T-helper 22 cell (primary cell): ENCODE measurements at places on chromosomes 1 and 21.

- DNase-seq, result no peak
Measured at GRCh38 chr1:216485042-216485441, 61.8 kb upstream of the USH2A start.

DNA sequence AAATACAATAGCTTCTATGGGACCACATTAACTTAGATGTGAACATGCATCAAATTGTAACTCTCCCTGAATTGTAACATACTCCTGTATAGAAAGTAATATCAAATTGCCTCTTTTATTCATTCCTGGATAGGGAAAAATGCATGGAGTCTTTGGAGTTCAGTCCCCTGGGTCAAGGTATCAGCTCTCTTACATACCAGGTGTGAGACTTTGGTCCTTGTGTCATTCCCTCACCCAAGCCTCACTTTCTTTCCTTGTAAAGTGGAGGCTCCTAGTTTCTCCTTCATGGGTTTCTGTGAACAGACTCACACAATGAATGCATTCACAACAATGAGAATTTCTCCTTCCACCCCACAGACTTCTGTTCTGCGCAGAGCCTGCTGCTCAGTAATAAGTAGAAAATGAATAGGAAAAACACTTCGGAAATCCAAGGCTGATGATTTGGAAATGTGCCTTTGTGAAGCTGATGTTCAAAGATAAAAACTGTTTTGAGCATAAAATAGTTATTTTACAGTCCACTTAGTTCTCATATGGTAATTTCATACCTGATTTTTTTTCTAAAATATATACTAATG lies 185.3 kb downstream of the AK5 start:
- DNase-seq, result no peak

GRCh38 chr1:153364766-153365666 lies 7.4 kb downstream of the S100A9 start:
- no peak for DNase-seq

DNA sequence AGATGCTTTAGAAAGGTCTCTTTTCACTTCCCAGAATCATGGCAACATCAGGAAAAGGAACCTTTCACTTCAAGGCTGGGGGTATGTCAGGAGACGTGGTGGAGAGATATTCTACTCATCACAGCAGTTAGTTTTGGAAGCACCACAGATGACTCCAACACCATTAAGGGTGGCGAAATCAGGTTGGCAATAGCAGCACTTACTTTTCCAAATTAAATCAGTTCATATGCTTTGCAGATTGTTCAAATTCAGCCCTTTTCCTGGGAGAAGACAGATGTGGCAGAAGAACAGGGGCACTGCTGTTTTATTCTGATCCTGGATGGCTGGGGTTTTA lies 79.0 kb downstream of the RUNX1 start:
- DNase-seq, result no peak

DNA sequence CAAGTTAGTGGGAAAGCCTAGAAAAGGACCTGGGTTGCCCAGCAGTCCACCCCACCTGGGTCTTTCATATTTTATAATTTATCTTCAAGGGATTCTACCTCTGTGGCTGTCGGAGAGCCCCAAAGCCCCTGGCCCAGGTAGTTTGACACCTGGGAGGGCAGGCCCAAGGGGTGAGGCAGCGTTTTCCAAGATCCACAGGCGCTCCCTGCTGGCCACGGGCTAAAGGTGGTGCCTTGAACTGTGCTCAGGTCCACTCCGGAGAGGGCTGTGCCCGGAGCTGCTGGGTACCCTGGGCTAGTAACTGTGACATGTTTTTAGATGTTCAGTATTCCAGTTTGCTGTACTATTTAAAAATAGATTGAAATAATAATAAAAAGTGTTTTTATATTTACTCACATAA lies 37.2 kb upstream of the CRNN start:
- no peak for DNase-seq

DNA sequence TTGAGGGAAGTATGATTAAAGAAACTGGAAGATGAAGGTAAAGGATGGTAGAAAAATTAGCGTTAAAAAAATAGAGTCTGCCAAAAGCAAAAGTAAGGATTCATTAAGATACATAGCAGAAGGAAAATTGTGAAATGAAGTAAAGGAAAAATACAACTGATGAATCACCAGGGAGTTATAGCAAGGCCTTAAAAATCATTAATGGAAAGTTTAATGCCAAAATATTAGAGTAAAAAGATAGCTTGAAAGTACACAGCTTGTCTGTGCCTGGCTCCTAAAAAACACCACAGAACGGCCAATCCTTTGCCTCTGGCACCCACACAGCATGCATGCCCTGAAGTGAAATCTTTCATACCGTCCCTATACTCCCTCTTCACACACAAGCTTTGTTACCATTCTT lies 66.9 kb upstream of the APOBEC4 start:
- no peak for DNase-seq

GRCh38 chr1:119636491-119637089 lies 11.5 kb downstream of the ZNF697 start:
- DNase-seq, result no peak

GRCh38 chr1:173248247-173248940 lies 41.3 kb upstream of the TNFSF4 start:
- no peak for DNase-seq
